ENCODE measurements at places on chromosomes 3 and 15.

DNA sequence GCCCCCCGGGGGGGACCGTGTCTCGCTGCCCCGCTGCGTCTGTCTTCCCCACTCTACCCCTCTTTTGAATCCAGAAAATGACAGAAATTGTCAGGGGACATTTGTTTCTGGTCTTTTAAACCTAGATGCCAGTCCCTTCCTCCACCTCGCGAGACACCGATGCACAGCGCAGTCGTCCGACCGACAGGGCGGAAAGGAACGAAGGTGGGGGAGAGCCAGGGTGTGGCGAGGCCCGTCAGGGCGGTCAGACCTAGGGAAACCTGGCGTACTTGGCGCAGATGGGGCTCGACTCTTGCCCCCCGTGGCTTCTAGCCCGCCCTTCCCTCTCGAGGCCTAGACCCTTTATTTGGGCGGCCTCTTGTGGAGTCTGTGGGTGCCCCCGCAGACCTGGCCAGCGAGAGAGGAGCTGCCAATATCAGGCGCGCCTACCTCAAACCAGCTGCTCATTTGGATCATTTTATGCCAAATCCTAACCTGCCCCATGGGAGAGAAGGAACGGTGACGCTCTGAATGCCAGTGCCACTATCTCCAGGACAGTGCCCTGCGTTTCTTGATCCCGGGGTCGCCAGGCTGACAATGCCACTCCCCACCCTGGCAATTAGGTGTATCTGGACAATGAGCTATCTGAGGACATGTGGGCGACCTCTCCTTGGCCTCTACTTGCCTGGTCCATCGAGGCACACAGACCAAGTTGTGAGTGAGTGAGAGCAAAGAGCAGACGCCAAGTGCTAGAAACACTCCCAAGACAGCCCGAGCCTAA lies 500 bp upstream of the RAB6B start:
- DNase-seq, result no peak

DNA sequence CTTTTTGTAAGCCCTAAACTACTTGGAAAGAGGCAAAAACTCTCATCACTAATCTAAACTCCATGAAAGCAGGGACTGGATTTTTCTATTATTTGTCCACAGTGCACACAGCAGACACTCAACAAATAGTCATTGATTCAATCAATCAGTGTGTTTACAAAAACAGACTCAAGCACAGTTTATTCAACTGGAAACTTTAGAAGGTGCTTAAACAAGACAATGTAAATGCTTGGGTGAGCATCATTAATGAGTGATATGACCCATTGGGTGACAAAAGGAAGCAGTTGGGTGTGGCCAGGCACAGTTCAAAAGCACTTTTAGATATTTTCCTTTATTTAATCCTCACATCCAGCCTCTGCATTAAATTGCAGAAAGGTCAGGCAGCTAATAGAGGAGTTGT lies 32.0 kb upstream of the PPP4R2 start:
- DNase-seq, result no peak

DNA sequence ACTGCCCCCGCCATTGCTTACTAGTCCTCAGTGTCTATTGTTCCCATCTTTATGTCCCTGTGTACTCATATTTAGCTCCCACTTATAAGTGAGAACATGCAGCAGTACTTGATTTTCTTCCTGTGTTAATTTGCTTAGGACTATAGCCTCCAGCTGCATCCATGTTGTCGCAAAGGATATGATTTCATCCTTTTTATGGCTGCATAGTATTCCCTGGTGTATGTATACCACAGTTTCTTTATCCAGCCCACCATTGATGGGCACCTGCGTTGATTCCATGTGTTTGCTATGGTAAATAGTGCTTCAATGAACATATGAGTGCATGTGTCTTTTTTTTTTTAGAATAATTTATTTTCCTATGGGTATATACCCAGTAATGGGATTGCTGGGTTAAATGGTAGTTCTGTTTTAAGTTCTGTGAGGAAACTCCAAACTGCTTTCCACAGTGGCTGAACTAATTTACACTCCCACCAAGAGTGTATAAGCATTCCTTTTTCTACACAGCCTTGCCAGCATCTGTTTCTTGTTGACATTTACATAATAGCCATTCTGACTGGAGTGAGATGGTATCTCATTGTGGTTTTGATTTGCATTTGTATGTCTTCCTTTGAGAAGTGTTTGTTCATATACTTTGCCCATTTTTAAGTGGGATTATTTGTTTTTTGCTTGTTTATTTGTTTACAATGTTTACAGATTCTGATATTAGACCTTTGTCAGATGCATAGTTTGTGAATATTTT lies 53.7 kb downstream of the GALK2 start:
- peak; percentile 52 for DNase-seq

DNA sequence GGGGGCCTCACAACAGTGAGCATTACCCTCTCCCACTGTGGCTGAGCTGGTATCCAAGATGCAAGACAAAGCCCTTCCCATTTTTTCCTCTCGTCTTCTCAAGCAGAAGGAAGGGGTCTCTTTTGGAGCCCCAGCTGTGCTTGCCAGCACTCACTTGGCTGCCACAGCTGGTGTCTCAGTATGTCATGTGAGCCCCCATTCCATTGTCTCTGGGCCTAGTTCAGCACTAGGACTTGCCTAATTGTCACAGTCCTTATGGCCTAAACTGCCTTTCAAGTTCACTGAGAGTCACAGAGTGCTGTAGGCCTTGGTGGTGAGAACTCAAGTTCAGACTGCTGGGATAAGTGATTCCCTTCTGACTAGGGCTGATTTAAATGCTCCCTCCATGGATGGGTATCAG lies 89.8 kb downstream of the ARHGEF26 start:
- no peak for DNase-seq

DNA sequence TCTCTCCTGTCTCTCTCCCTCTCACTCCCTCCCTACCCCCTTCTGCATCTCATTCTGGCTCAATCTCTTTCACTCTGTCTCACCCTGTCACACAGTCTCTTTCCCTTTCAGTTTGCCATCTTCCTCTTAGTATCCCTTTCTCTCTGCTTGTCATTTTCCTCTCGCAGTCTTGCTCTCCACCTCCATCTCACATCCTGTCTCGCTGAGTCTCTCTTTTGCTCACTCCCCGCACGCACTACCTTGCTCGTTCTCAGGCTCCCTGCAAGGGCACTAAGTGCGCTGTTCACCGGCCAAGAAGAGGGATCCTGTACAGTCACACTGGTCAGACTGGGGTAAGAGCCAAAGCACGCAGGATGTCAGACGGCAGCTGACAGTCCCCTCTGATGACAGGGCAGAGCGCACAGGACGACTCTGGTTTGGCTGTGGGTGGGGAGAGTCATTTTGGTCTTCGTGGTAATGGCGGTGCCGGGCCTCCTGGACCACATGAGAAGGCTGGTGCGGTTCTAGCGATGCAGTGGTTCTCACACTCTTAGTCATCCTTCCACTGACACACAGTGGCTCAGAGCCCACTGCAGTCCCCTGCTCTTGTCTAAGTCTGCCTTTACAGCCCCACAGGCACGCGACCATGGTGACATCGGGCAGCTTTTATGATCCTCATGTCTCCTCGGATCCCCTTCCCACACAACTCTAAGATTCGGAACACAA lies 356.8 kb downstream of the FOXP1 start:
- no peak for DNase-seq

- DNase-seq, result no peak
Observed at GRCh38 chr3:37887062-37887461, 25.4 kb downstream of the CTDSPL start.

GRCh38 chr15:77421370-77421700 lies 647 bp downstream of the HMG20A start:
- DNase-seq, result no peak

DNA sequence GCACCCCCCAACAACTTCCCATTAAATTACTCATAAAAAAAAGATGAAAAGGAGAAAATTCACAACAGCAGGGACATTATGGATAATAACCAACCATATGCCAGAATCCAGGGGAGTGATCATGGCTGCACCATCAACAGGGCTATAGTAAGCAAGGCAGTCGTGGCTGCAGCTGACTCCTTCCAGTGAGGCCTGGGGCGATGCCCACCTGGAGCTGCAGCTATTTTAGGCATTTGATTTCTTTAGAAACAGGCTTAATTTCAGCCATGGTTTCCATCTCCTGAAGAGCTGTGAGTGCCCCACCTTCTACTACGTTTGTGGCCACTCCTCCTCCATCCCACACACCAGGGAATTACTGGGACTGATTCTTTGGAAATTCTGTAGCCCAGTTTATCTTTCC lies 84.0 kb downstream of the MINAR1 start:
- no peak for DNase-seq

DNA sequence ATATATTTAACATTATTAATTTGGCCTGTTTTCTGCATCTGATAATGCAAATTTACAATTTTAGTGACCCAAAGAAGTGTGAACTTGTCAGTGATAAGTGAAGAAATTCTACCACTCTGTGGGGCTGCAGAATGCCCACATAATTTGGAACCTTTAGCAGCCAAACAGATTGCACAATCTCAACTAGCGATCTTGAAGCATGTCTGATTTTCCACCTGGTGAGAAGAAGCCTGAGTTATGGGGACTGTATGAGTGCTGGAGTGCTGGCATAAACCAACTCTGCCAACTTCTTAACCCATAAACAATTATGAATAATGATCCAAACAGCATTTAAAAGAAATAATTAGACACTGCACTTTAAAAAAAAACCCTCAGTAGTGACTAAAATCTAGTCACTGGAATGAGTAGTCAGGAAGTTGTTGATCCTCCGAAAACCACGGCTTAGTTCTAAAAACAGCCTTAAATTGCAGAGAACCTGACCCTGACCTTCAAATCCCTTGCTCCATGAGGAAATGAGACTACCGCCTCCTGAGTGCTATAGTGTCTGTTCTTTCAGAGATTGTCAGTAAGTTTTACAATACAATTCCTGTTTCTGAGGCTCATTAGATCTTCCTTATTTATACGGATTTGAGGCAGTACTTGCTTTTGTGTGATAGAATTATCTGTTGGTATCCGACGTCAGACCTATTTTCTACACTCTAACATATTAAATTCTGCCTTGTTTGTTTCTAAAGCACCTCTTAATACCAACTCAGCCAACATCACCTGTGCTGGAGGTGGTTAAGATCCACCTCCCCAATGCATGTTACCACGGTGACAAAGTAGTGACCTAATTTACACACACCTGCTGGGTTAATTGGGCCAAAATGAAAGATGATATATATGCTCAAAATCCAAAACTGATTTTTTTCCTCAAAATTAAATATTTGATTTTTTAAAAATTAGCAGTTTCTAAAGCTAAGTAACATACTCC lies 267.7 kb downstream of the ZBTB20 start:
- DNase-seq, result no peak

DNA sequence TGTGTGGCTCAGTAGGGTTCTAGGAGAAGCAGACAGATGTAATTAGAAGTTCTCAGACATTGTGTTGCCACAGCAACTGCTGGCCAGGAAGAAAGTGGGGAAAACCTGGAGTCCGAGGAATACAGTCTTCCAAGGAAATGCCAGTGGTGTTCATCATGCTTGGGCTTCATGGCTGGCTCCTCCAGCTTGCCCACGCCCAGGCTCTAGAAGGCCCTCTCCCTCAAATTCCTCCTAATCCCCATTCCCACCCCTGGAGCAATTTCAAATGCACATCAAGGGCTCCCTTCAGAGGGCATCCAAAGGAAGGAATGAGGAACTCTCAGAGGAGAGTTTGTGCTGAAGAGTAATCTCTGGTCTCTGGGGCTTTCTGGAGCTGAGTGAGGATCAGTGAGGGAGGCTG lies 21.9 kb downstream of the FSTL1 start:
- no peak for DNase-seq

- DNase-seq, result no peak
Observed at GRCh38 chr3:65401359-65402305, 637.1 kb downstream of the MAGI1 start.

DNA sequence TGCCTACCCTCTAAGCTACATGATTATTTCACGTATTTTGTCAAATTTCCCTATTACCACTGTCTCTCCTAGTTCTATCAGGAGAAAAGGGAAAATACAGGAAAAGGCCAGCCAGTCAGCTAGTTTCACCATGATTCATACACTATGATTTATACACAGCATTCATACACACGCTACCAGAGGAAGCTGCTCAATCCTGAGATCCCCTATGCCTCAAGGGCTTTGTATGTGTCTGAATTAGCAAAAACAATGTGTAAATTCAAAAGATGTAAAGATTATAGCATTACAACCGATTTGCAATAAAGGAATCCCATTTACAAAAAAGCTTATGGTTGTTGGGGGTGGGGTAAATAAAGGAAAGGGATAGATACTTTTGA lies 3.1 kb upstream of the ACKR4 start:
- DNase-seq, result no peak

GRCh38 chr15:70535955-70536338 lies 227.4 kb downstream of the UACA start:
- no peak for DNase-seq

GRCh38 chr3:110814170-110815007 lies 257.2 kb upstream of the NECTIN3 start:
- DNase-seq, result no peak

DNA sequence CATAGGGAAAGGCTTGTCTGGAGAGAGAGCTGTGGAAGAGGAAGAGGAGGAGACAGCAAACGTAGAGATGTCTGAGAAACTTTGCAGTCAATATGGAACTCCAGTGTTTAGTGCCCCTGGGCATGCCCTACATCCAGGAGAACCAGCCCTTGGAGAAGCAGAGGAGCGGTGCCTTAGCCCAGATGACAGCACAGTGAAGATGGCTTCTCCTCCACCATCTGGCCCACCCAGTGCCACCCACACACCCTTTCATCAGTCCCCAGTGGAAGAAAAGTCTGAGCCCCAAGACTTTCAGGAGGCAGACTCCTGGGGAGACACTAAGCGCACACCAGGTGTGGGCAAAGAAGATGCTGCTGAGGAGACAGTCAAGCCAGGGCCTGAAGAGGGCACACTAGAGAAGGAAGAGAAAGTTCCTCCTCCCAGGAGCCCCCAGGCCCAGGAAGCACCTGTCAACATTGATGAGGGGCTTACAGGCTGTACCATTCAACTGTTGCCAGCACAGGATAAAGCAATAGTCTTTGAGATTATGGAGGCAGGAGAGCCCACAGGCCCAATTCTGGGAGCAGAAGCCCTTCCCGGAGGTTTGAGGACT lies 6.9 kb downstream of the MAP1A start:
- no peak for DNase-seq

GRCh38 chr3:112115161-112115739 lies 17.8 kb downstream of the GCSAM start:
- no peak for DNase-seq
